ENCODE measurements at places on chromosomes 5 and 9.

GRCh38 chr5:37174928-37175327, 74.2 kb downstream of the CPLANE1 start:
- peak; percentile 47 for DNase-seq

DNA sequence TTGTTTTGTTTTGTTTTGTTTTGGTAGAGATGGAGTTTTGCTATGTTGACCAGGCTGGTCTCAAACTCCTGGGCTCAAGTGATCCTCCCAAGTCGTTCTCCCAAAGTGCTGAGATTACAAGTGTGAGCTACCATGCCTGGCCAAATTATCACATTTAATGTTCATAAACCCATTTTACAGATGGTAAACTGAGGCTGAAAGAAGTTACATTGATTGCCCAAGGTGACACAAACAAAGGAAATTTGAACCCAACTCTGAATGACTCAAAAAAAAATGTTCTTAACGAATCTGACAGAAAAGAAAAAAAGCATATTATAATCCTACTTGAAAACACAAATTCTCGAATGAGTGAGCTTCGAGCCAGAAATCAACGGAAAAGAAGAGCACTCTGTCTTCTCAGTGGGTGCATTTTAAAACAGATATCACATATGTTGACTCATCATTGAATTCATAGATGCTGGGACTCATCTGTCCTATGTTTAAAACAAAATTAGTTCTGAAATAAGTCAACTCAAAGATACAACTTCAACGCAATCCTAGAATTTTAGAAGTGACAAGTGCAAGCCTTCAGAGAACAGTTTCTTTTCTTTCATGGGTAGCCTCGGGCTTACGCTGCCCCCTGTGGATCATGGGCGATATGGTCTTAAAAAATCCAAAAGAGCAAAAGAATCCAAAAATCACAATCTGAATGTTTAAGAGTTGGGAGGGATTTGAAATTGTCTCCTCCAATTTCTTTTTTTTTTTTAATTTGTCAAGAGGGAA, 28.4 kb downstream of the TIMD4 start:
- no peak for DNase-seq

GRCh38 chr5:151717416-151717815, 30.7 kb upstream of the SPARC start:
- no peak for DNase-seq

- no peak for DNase-seq
Measured at GRCh38 chr5:14200312-14200990, 57.3 kb downstream of the TRIO start.

DNA sequence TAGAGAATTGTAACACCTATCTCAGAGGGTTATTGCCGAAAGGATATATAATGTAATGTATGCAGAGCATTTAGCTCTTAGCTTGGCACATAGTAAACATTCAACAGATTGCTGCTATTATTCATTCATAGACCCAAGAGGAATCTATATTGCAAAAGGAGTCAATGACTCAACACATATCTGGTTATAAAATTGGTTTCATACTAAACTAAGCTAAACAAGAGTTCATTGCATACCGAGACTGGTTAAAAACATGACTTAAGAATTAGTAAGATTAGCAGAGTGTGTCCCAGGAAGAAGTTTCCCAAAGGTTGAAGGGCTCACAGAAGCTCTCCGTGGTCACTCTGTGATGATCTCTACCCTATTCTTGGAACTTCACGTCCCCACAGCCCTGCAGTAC, 339.6 kb upstream of the CCNH start:
- no peak for DNase-seq

DNA sequence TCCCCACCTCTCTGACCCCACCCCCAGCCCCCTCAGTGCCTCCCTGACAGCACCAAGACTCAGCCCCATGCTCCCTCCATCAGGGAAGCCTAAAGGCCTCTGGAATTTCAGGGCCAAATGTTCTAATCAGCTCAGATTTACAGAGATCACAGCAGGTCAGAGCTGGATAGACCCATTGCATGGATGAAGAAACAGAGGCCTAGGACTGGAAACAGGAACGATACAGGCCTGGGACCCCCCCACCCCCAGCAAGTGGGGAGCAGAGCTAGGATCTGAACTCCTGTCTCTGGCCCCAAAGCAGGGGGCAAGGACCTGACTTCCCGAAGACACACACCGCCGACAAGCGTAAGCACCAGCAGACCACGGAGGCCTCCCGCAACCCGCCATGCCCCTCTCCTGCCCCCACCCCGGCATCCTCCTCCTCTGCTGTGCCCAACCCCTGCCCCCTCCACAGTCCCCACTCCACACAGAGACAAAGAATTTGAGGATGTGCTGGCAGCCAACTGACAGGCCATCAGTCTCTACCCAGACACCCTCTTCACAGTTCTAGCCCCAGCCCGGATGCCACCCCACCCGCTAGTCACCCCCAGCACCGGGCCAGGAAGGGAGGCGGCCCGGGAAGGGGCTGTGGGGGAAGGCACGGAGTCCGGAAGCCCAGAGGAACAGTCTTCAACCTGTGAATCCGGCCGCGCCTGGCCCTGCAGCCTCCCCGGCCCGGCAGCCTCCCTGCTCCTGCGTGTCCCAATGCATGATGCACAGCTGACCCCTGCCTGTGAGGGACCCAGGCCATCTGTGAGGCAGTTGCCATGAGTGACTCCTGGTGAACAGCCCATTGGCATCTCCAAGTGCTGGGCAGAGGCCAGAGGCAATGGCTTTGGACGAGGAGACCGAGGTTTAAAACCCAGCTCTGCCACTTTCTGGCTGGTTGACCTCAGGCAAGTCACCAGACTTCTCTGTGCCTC, 31.3 kb downstream of the NDUFA8 start:
- no peak for DNase-seq

DNA sequence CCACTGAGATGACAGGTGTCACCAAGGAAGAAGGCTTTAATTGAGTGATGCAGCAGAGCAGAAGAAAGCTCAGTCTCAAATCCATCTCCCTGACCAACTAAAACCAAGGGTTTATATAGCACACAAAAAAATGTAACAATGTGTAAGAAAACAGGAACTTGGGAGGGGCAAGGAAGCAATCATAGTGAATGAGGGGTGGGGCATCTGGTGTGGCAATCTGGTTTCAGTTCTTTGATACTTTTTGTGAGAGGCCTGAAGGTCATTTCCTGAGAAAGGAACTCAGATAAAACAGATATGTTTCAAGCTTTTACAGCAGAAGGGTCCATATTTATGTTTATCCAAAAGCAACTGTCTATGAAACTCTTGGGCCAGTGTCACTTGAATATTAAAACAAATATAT, 19.7 kb downstream of the CD180 start:
- DNase-seq = no peak

DNA sequence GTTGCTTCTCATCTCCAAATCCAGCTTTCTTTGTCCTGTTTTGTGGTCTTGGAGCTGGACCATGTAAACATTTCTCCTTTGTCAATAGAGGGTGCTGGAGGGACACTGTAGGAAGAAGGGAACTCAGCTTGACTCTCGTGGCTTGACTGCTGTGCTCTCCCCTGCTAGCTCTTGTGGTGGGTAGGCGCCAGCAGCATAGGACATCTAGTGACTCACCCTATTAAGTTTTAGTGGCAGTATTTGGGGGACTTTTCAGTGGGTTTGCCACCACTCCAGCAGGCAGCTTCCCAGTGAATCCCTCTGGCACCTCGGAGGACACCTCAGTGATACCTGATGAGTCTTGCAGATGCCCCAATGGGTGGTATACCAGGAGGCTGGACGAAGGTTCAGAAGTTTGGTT, 97.8 kb downstream of the TSSK1B start:
- DNase-seq = no peak

- DNase-seq = no peak
Measured at GRCh38 chr5:119290607-119291006, 65.2 kb upstream of the TNFAIP8 start.

GRCh38 chr5:90921418-90921973, 362.9 kb downstream of the ADGRV1 start:
- no peak for DNase-seq

- no peak for DNase-seq
Measured at GRCh38 chr5:90169078-90169477, 240.5 kb downstream of the CETN3 start.

DNA sequence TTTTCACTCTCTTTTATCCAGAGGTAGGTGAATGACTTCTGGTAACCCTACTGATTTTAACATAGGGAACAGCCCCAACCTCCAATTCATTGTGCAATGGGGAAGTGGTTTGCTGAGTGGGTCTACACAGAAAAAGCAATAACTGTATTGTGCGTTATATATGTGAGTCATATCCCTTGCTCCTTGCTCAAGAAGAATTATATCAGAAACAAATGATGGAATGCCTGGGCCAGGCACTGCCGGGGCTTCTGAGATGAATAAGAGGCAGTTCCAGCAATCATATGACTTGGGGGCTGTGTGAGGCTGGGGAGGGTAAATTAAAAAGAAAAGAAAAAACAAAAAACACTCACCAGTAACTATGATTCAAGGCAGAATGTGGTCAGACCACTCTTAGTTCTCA, 79.2 kb upstream of the ABCA1 start:
- no peak for DNase-seq

- no peak for DNase-seq
Measured at GRCh38 chr5:1131191-1131621, 19.3 kb upstream of the SLC12A7 start.

DNA sequence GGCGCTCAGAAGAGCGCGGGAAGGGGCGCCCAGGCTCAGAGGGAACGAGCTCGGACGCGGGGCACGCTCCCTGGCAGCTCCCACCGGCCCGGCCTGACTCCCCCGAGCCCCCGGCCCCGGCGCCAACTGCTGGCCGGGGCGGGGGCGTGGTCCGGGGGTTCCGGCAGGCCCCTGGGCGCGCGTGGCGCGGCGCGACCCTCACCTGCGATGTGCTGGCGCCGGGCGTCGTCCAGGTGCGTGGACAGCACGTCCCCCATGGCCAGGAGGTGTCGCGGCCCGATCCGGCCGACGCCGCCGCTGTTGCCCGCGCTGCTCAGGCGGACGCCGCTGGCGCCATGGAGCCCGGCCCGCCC, 43.5 kb upstream of the STXBP1 start:
- no peak for DNase-seq

DNA sequence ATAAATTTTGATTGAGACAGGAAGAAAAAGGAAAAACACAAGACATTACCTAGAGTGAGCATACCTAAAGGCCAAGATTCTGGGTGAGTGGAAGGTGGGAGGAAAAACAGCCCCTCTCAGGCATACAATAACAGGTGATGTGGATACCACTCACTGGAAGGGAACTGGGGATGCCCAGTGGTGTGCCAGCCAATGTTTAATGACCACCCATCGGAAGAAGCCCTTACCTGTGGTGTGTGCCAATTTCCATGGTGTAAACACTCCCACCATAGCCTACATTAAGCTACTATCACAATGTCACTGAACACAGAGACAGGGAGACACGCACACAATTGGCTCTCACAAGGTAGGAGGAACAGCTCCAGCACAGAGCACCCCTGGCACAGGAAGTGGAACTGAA, 63.5 kb downstream of the SEMA5A start:
- DNase-seq = no peak

- no peak for DNase-seq
Measured at GRCh38 chr5:58012102-58012501, 447.8 kb downstream of the PLK2 start.

GRCh38 chr5:54458221-54458620, 2.7 kb downstream of the HSPB3 start:
- no peak for DNase-seq

DNA sequence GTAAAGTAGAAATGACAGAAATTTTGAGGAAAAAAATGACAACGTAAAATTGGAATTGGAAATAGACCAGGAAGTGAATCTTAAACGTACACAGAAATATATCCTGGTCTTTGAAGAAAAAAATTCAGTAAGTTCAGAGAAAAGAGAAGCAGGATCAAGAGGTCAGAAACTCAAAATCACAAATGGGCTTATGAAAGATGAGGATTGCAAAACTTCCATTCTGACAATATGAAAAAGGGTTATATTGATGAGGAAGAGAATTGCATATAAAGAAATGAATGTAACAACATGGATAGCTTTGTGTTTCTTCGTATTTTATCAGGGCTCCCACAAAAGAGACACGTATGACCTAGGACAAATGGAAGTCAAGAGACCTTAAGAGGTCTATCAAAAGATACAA, 58.1 kb downstream of the OXCT1 start:
- DNase-seq = no peak

- DNase-seq = no peak
Measured at GRCh38 chr5:113378081-113378480, 56.7 kb downstream of the TSSK1B start.

GRCh38 chr5:178765753-178766300, 35.4 kb upstream of the ZNF354A start:
- no peak for DNase-seq

GRCh38 chr9:115099901-115100300, 18.1 kb downstream of the TNC start:
- DNase-seq = no peak

DNA sequence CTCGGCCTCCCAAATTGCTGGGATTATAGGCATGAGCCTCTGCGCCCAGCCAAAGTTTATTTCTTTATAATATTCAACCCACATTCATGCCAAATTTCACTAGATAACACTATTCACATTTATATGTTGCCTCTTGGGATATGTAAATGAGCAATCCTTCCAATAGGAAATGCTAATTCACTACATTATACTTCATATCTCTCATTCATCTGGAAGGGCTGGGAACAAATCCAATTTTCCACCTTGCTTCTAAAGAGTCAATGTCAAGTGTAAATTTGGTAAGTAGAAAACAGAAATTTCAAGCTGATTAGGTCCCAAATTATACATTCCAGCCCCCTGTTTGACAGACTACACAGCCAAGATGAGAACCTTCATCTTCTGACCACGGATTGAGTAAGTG, 385.5 kb downstream of the GLIS3 start:
- DNase-seq = no peak

DNA sequence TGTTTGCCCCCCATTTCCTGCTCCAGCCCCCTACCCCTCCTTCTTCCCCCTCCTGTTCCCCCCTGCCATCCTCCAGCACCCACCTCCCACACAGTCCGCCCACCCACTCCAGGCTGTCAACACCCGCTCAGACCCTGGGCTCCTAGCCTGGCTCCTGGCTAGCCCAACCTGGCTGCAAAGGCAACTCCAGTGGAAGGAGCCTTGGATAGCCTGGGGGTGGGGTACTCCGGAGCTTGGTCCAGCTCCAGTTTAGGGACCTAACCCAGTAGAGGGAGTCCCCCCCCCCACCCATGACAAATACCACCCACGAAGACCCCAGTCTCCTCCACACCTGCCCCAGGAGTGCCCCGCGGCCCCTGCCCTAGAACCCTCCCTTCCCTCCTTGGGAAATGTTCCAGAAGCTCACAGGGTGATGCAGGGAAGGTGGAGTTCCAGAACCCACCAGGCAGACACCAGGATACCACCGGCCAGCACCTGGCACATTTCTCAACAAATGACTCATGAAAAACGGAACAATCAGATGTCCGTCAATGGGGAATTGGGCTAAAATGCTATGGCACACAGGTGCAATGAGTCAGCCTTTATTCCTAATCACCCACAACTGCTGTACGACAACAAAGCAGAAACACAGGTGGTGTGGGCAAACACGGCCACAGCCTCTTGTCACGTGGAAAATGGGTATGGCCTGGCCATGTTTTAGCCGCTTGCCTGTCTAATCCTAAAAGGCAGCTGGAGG, 901 bp upstream of the SLC12A7 start:
- no peak for DNase-seq

- DNase-seq = no peak
Measured at GRCh38 chr9:106350777-106351176, 512.2 kb upstream of the ZNF462 start.

GRCh38 chr5:77871946-77872345, 95.8 kb upstream of the TBCA start:
- DNase-seq = no peak

GRCh38 chr9:133945314-133945975, 46.7 kb downstream of the VAV2 start:
- DNase-seq = no peak

GRCh38 chr5:37208883-37209797, 40.0 kb downstream of the CPLANE1 start:
- no peak for DNase-seq
